Cerebellar nuclear complex (tissue), 1 donor: ENCODE measurements at places on chromosomes 12 and 14.

DNA sequence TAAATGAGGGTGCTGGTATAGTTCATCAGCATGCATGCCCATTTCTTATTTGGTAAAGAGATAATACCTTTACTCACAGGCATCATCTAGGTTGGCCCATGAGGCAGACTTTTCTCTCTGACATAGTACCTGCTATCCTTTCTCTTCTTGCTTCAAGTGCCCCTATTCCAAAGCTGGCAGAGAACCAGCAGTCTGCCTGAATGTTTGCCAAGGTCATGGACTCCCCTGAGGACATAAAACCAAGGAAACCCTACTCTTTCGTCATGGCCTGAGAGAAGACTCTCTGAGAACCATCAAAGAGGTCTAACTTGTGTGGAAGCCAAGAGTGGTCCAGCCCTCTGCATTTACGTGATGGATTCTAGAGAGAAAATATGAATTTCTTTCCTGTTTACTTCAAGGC is 11.9 kb downstream of the PPP1R36 start:
- no peak for DNase-seq

DNA sequence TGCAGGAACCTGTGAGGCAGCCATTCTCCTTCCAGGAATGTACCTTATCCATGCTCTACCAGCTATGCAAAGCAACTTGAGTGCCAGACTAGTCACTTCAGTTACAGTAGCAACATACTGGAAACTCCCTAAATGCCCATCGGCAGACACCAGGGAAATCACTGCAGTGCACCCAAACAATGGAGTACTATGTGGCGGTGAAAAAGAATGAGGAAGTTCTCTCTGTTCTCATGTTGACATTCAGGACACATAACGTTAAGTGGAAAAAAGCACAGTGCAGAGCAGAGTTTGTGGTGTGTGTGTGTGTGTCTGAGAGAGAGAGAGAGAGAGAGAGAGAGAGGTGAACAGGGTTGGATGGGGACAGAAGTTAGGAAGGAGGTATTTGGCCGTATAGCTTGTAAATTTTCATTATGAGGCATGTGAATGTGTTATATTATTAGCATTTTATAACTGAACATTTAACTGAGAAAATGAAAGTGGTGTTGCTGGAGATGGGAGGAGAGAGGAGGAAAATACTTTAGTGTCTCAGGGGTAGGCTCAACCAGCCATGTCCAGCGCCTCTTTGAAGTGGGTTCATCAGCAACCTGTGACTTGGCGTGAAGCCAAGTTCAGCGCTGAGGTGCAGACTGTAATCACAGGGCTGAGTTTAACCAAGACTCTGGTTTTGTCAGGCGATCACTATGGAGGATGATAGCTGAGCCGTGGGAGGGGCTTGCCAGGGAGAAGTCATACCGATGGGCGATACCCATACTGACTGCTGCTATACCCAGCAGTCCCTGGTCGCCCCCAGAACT is 17.3 kb downstream of the TNFAIP2 start:
- no peak for DNase-seq

DNA sequence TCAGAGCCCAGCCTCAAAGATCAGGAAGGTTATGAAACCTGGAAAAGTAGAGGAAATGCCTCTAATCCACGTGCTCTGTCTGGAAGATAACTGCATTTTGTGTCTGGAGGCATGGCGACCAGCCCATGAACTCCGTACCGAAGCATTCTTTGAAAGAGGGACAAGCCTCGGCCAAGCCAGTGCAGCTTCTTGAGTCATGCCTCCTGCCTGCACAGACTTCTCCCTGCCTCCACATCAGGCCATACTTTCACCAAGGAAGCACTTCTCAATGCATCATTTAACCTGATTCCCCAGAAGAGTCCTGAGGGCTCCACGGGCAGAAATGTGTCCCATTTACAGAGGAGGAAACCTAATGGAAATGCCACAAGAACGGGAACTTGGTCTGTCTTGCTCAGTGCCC is 3.4 kb downstream of the ACTN1 start:
- no peak for DNase-seq

- DNase-seq, result no peak
Measured at GRCh38 chr12:39958377-39958776, 147.5 kb downstream of the SLC2A13 start.

DNA sequence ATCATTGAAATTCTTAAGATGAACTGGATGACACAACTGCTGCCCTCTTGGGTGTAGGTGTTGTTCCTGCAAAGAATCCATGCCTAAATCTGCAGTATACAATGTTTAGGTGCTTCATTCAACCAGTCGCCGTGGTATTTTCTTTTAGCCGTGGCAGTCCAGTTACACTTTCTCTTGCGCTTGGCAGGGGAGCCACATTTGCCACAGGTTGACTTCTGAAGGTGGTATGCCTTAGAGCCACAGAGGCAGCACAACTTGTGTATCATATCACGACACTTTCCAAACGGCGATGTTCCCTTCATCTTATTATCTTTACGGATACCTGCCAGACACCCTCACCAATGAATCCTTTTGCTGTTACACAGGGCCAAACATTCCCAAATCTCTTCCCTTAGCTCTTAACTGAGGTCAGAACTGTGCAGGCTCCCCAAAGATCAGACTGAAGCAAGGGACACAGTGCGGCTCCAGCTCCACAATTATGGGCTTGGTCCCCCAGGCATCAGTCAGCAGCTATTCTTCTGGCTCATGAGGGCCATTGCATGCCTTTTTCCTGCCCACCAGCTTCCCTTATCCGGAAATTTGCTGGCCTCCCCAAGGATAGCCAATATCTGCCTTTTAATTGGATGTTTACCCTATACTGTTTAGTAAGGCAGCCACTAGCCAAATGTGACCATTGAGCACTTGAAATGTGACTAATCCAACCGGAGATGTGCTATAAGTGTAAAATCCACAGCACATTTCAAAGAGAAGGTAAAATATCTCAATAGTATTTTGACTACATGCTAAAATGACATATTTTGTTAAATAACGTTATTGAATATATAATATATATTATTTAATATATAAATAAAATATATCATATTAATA is 50.7 kb downstream of the SENP1 start:
- no peak for DNase-seq

GRCh38 chr12:72676556-72676955 is 404.4 kb downstream of the TRHDE start:
- no peak for DNase-seq

DNA sequence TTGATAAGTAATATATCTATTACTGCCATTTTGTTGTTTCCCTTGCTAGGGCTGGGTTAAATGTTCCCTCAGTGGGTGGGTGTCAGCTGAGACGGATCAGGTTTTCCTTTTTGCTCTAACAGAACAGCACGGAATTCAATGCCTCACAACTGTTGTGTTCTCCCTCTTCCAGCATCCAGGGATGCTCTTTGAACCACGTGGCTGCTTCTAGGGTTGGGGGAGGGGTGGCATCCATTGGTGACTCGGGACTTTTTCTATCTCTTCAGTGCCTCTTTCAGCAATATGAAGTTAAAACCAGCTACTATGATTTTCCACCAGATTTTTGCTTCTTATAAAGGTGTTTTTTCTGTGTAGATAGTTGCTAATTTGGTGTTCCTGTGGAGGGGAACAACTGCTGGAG is 884.9 kb upstream of the FOXG1 start:
- DNase-seq, result no peak

DNA sequence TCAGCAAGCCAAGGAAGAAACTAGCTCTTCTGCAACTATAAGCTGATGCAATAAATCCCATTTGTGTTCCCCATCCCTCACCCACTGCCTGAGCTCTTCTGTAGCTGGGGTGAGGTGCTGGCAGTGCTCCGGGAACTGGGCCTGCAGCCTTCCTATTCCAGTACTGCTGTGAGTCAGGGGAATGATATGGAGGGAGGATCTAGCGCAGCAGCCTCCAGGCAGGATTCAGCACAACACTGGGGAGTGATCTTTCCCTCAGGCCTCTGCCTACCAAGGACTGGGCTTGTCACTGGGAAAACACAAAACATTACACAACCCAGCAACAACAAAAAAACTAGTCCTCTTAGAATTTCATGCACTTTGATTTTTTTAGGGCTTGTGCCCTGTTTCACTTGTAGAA is 58.7 kb downstream of the ST8SIA1 start:
- no peak for DNase-seq

GRCh38 chr12:52423661-52424500 is 10.3 kb downstream of the KRT75 start:
- no peak for DNase-seq

- DNase-seq, result no peak
Measured at GRCh38 chr12:57609101-57609780, 2.0 kb upstream of the ARHGEF25 start.
